ENCODE measurements at places on chromosomes 1 and 21. TPM values are rescaled to one million over a fixed set of nuclear protein-coding genes. Genes with fewer than 3 reads are reported as not detected.

DNA sequence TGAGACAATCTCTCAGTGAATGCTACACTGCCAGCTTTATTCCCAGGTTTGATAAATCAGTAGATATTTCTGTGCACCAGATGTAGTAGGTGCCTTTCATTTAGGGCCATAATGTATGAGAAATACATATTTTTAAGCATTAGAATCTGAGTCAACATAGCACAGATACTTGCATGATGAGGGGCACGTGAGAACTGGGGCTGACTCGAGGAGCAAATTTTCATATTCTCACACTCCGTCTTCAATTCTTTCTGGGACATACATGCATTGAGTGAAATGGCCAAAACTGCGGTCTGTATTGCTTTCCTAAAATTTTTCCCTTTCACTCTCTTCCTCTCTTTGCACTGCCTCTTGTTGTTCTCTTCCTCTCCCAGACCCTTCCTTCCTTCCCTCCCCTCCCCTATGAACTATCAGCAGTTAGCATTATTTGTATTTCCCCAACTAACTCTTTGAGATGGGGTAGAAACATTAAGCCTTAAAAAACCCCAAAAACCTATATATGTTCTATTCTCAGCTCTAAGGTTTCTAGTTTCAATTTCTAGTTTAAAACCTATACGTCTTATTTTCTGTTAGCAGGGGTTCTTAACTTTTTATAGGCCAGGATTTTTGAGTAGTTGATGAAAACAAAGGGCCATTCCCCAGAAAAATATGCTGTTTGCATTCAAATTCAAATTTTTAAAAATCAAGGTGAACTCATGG lies 289.1 kb downstream of the PTBP2 start:
- no peak for DNase-seq

DNA sequence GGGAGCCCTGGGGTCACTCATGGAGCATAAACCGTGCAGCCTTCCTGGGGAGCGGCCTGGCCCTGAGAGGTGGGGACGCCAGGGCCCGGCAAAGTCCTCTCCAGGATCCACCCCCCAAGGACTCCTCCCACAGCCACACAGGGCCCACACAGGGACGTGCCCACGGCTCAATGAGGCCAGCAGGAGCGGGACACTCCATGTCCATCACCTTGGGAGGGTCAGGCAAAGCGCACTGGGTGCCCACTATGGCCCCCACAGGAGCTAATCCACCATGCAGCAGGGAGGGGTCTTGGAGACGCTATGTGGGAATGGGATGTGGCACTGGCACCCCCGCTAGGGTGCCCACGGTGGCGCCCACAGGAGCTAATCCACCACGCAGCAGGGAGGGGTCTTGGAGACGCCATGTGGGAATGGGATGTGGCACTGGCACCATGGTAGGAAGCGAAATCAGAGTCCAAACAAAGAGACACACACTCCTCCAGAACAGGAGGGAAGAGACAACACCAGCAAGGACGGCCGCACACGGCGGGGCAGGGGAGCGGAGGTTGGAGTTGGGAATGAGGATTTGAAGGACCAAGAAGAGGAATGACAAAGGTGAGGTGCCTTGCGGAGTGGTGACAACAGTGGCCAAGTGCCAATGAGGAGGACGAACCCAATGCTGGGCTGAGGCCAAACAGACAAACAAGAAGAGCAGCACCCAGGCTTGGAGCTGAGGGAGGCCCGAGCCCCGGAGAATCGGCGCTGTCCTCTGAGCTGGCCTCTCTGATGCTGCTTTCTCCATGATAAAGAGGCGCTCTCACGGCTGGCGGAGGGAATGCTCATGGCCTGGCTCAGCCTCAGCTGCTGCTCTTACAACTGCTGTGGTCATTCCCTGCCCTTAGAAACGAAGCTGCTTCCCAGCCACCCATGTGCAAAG lies 18.1 kb upstream of the SLC19A1 start:
- no peak for DNase-seq

Gene RGS1
- 82.9 TPM for polyA plus RNA-seq

DNA sequence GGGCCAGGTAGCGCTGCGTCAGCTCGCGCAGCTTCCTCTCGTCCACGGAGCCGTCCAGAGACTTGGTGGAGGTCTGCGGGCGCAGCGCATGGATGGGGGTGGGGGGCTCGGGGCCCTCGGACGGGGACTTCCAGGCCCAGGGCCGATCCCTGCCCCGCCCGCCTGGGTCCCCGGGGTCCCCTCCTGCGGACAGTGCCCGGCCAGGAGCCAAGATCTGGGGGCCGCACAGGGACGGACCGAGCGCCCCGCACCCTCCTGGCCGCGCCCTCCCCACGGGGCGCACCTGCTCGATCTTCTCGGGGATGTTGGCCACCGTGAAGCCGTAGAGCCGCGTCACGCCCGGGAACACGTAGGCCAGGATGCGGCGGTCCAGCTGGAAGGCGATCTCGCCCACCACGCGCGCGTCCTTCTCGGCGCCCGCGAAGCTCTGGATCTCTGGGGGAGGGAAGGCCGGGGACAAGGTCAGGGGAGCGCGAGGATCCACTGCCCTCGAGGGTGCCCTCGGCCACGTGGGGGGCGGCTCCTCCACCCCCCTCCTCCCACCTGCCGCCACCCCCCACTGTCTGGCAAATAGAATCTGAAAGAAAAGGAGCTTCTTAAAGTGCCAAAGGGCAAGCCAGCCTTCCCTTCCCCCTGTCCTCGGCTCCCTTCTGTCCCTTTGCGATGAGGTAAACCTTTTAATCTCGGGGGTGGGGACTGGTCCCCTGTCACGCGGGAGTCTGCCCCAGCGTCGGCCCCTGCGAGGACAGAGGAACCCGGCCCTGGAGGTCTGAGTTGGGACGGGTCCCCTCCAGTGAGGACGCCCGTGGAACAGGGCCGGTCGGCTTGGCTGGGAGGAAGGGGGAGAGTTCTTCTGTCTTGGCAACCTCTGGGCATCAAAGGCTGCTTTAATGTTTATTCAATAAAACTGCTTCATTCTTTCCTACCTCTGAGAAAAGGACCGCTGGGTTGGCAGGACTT lies 6.5 kb upstream of the FTCD start:
- no peak for DNase-seq

Gene AMPD1
- not detected for polyA plus RNA-seq
